ENCODE measurements at places on chromosomes 3 and 15.

DNA sequence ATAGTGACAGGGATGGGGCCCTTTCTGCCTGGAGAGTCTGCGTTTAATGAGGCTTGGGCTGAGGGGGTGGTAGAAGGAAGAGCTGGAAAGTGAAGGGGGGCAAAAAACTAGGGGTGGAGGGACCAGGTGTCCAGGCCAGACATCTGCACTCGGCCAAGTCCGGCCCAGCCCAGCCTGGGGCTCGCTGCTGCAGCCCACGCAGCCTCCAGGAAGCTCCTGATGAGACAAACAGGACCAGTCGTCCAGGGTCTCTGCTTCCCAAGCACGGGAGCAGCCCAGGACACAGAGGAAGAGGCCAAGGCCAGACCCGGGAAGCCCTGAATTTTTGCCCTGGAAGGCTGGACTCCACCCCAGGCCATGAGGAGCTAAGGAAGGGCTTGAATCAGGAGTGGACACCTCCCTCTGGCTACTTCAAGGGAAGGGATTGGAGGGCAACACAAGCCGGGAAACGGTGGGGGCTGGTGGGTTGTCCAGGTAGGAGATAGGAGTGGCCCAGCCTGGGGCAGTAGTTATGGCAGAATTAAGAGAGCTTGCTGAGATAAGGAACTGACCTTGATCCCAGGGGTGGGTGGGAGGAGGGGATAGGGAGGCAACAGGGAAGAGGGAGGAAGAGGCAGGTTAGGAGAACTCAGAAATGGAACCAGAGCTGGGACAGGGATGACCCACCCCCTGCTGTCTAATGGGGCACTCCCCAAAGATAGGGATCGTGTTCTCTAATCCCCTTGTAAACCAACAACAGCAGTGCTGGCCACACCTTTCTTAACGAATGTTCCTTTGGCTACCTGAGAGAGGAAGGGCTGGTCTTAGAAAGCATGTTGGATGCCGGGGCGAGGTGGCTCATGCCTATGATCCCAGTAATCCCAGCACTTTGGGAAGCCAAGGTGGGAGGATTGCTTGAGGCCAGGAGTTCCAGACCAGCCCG lies 89.5 kb downstream of the ANP32A start:
- no peak for DNase-seq

DNA sequence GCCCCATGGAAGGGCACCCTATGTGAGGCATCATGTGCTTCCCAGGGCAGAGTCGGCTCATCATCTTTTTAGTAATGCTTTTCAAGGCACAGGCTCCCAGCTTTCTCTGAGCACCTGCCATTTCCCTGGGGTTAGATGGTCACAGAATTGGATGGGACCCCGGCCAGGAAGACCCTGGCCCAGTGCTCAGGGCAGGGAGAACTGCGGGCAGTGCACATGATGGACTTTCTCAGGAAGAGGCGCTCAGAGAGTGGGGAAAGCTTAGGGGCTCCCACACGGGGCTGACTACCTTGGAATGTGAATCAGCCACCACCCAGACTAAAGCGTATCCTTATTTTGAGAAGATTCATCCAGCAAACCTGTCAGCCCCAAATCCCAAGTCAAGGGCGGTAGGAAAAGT lies 16.5 kb upstream of the SKOR1 start:
- no peak for DNase-seq

DNA sequence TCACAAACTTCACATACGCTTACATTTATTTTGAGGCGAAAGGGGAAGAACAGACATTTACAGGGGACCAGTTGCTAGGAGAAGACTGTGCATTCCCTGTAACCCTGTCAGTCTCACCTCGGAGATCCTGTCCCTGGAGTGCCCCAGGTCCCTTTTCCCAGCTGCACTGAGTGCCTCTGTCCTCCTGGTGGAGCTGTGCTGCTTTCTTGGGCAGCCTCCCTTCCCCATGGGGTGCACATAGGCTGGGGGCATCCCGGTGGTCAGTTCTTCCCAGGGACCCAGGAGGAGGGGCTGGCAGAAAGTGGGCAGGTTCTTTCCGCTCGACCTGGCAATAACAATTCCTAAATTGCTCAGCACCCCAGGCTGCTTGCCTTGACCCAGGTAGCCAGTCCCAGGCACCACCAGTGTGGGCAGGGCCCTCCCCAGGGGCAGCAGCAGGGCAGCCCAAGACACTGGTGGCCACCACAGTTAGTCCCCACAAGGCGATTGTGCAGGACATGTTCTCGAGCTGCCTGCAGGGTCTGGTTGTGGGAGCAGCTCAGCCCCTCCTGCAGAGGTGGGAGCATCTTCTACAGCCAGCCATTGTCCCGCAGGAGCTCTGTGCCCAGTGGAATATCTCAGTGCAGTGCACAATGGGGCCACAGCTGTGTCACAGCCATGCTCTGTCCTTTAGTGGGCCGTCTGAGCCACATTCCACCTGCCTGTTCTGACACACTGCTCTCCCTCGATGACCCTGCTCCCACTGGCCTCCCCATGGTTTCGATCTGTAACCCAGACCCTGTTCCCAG lies 36.3 kb downstream of the APBA2 start:
- DNase-seq, result no peak

- DNase-seq, result no peak
Observed at GRCh38 chr3:139110072-139110830, 65.6 kb upstream of the PRR23C start.

DNA sequence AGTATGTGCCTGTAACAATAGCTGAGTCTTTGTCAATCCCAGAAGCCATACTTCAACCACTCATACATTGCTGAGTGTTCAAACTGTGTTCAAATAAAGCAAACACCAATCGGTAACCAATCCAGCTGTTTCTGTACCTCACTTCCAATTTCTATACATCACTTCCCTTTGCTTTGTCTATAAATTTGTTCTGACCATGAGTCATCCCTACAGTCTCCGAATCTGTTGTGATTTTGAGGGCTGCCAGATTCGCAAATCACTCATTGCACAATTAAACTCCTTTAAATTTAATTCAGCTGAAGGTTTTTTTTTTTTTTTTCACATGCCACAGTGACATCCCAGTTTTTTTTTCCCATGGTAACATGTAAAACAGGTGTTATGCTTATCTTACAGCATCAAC lies 870.3 kb downstream of the NAALADL2 start:
- no peak for DNase-seq

DNA sequence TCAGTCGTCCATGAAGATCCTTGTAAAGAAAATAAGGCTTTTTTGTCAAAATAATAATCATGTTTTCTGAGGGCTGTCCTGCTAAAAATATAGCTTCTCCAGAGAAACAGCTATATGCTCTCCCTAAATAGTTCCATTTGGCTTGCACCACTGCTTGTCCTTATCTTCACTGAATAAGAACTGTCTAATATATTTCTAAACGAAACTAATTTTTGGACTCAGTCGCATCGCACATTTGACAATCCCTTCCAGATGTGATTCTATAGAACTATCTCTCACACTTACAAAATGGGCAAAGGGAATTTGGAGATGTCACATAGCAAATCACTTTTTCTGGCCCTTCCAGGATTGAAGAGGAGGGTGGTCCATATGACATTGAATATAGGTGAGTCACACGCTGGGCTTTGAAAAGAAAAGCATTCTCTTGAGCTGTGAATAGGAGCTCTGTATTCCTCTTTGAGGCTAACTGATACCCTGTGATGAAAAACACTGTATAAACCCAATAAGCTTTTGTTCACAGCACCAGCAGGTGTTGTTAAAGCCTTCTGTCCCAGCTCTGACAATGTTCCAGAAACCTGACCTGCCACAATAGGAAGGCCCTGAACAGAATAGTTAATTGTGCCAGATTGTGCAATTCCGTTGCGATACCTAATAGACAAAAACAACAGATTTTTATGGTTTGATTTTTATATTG lies 1144.2 kb downstream of the ROBO2 start:
- no peak for DNase-seq

Measured in D721Med (cell line).